ENCODE measurements at places on chromosomes 13 and 19.
A peak's percentile ranks its signal among the peaks of the same experiment; 100 is the strongest.

GRCh38 chr13:78977311-78977710 is 318.4 kb upstream of the OBI1 start:
- no peak for DNase-seq

- DNase-seq: no peak
Measured at GRCh38 chr19:46100344-46100743, 24.1 kb downstream of the IGFL3 start.

GRCh38 chr13:90622541-90622940 is 724.9 kb upstream of the MIR17HG start:
- no peak for DNase-seq

DNA sequence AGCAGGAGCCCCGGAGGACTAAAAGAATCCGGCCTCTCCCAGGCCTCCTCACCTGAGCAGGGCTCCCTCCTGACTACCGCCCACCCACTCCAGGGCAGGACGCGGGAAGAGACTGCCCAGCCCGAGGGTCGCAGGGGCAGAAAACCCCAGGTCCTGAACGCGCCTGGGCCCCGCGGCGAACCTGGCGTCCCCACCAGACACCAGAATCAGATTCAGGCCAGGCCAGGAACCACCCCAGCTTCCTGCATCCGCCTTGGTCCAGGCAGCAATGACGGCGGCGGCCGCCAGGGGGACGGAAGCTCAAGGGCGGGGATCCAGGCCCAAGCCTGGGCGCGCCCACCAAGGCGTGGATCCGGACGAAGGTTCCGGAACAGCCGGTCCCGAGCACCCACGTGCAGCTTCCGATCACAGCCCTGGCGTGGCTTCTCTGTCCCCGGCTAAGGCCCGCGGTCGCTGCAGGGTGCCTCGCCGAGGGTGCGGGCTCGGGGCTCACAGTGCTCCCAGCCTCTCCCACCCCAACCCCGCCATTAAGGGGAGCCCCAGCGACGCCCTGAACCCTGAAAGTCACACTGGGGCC is 3.6 kb downstream of the LGALS7 start:
- peak; percentile 94 for DNase-seq

DNA sequence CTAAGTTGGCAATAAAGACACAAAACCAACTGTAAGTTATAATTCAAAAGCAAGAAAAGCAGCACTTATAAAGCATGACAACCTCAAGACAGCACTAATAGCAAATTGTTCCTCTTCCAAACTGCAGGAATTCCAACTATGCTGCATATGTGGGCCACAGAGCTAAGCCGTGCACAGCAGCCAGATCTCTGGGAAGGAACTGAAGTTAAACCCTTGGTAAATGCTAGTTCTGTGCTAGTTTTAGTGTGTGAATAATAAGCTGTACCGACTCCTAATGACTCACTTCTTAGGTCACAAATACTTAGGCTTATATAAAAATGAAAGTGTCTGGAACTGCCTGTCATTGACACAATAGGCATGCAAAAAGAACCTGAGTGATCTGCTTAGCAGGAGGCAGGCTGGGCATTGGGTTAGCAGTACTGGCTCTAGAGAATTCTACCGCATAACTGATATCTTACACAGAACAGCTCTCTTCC is 21.2 kb upstream of the GTF3A start:
- peak; percentile 44 for DNase-seq

DNA sequence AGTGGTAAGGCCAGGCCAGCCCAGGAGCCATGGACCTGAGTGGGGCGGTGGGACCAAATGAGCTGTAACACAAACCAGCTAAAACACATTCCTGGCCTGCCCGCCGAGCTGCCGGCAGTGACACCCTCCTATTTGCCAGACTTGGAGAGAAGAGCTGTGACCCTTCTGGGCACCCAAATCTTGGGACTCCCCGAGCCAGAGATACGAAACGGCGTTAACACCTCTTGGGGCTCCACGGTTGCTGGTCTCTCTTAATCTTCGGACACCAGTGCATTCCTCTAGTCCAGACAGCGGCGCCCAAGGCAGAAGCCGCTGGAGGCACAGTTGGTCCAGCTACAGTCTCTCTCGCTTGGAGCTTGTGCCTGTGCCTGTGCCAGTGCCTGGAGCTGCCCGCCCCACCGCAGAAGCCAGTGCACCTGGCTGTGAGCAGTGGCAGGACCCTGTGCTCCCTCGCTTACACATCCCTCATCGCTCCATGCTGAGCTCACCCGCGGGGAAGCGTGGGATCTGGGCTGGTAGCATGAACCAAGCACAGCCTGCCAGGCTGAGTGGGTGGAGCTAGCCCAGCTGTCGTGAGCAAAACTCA is 147.2 kb upstream of the KLHL1 start:
- DNase-seq: no peak

GRCh38 chr19:6906559-6907060 is 19.2 kb downstream of the ADGRE1 start:
- no peak for DNase-seq

DNA sequence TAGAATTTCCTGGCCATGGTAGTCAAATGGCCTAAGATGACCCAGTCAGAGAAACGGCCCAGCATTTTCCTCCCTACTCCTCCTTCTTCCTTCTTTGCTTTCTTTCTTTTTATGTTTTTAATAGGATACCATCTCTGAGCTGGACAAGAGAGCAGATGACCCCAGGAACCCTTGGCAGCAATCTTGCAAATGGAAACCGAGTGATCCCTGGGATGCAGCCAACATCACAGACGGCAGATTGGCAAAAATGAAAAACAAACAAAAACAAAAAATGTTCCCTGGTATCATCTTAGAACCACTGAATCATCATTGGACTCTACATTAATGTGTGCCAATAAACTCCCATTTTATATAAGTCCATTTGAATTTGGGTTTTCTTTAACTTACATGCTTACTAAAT is 424.4 kb downstream of the FGF14 start:
- no peak for DNase-seq

DNA sequence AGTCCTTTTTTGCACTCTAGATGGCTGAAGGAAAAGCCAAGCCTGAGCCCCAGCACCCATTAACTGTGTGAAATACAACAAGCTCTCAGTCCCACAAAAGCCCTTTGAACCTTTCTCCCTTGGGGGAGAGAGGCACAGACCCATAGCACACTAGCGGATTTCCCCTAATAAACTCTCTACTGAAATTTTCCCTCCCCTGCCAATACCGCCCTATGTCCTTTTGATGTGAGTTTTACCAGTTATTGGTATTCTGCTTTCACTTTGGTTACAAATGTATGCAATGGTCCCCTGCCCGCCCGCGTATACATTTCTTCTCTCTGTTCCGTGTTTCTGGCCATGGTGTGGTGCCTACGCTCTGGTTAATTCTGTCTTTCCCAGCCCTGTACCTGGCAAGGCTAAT is 54.0 kb upstream of the MYO16 start:
- DNase-seq: no peak

DNA sequence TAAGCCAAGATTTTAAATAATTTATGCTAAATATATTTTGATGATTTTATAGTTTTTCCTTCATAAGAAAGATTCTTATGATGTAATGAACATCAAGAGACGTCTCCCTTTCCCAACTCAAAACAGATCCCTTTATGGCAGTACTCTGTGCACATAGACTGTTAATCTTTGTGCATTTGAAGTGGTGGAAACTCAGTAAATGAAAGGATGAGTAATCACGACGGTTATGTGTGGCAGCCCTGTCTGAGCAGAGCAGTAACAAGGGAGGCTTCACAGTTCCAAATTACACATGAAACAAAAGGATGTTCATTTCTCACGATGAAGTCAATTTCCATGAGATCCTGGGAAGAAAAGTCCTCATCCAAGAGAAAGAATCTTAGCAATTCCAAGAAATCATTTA is 498.1 kb downstream of the KLF5 start:
- DNase-seq: no peak

GRCh38 chr19:37991841-37992248 is 84.8 kb downstream of the SIPA1L3 start:
- no peak for DNase-seq

- DNase-seq: peak; percentile 38
Measured at GRCh38 chr13:20544201-20544923, 18.7 kb upstream of the CRYL1 start.

DNA sequence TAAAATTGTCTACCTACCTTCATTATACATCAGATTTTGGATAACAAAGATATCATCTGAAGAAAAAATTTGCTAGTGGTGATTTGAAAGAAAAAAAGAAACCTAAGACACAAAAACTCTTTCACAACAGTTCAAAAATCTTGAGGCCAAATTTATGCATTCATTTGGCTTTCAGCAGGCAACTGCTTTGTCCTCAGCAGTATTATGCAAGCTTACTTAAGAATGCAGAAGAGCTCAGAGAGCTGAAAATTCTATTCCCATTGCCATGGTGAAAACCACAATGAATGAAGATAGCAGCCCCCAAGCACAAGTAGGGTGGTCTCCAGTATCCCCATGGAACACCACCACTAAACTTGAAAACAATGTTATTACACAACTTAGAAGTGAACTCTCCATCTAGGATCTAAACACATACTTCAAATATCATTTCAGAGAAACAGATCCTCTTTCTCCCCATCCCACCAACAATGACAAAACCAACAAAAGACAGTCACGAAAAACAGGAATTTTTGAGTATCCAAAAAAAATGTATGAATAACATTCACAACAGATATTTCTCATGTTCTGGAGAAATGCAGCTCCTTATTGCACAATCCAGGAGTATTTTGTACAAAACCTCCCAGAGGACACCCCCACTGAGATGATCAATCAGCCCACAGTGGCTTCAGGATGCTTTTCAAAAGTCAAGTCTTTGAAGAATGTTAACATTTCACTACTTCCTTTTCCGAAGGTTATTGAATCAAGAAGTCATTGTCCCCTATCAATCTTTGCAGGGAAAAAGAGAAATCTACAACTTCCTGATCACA is 192.7 kb downstream of the LHFPL6 start:
- DNase-seq: no peak

- no peak for DNase-seq
Measured at GRCh38 chr19:53907690-53908089, 1.4 kb upstream of the CACNG7 start.

- DNase-seq: no peak
Measured at GRCh38 chr13:93183302-93183701, 43.3 kb upstream of the GPC6 start.

- DNase-seq: peak; percentile 85
Measured at GRCh38 chr19:45901432-45901911, 941 bp downstream of the MYPOP start.

DNA sequence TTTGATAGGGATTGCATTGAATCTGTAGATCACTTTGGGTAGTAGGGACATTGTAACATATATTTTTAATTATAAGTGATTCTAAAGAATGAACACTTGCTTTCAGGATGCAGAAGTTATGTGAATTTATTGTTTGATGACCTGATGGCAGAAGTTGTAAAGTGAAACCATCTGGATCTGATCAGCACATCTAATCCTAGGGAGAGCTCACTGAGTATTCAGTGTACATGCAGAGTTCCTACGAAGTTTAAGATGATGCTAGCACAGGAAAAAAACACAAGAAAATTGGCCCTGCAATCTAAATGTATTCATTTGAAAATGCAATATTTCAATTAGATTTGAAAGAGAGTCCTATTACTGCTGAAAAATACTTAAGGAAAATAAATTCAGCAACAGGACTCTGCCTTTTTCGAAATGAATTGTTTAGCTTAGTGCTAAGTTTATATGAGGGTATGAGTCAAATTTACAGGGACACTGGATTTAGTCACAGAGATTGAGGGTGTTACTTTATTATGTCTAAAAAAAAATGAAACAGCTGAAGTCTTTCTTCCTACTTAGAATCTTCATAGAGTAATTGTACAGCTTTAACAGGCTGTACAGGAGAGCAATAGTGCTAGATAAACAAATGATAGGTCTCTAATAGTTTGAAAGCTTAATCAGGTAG is 385.7 kb downstream of the DCT start:
- DNase-seq: no peak

GRCh38 chr19:55640577-55641425 is at the start of gene ZNF580:
Gene ZNF580, plus strand, starts transcription at chr19:55641002. Its CDS starts 1,507 bp downstream, at chr19:55642509.
- peak; percentile 52 for DNase-seq

DNA sequence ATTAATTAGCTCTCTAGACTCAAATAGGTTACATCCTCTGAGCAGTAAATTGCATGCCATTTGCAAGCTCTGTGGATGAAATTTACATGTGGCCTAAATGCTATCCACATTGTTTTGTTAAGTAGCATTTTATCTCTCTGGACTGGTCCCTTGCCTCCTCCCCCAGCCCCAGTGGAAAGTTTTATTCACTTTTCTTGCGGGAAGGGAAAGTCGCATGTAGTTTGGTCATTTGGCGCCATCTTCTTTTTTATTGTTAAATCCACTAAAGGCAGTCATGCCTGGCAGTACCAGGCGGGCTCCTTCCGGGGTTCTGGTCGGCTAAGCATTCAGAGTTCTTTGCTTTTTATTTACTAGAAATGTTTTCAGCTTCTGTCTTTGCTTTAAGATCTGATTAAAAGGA is 188.7 kb downstream of the TM9SF2 start:
- DNase-seq: no peak

DNA sequence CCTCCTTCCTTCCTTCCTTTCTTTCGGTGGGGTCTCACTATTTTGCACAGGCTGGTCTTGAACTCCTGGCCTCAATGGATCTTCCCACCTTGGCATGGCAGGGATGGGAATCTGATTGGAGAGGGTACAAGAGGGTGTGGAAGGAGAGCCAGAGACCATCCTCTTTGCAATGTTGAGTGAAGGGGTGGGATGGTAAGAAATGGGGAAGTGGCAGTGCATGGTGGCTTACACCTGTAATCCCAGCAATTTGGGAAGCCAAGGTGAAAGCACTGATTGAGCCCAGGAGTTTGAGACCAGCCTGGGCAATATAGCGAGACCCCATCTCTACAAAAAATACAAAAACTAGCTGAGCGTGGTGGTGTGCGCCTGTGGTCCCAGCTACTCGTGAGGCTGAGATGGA is 5.5 kb downstream of the BLOC1S3 start:
- DNase-seq: no peak

- no peak for DNase-seq
Measured at GRCh38 chr19:34365463-34366401, 736 bp downstream of the GPI start.

DNA sequence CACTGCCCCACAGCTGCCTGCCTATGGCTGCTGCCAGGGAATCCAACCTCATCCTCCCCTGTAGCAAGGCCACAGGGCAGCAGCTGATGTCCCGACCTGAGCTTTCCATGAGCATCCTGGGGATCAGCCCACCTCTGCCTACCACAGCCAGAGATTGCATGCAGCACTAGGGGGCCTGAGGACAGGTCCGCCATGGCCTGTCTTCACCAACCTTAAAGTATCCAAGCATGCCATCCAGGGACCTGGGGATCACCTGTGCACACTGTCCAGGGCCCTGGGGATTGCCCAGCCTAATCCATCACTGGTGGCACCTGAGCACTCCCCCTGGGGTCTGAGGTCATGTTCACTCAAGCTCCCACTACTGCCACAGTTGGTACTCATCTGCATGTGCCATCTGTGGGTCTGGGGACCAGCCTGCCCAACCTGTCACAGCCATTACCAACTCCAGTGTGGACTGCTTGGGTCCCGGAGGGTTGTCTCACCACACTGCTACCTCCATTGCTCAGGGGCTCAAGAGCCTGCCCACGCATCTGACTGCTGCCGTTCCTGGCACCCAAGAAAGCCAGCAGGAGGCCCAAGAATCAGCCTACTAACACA is 53.0 kb downstream of the KCTD15 start:
- no peak for DNase-seq

DNA sequence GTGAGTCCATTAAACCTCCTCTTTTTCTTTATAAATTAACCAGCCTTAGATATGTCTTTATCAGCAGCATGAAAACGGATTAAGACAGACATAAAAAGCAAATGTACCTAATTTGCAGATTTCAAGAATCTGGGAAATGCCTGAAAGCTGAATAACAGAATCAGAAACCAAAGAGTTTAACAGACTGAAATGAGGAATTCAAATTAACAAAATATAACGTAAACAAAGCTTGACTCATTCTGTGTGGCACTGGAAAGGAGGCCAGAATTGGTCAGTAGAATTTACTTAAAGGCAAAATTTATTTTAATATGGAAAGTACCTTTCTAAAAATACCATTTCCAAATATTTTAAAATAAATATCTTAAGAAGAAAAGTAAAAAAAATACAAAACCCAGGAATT is 540.6 kb upstream of the HTR2A start:
- DNase-seq: no peak
